ENCODE measurements at places on chromosomes 13 and 19.
A peak's percentile ranks its signal among the peaks of the same experiment; 100 is the strongest.

DNA sequence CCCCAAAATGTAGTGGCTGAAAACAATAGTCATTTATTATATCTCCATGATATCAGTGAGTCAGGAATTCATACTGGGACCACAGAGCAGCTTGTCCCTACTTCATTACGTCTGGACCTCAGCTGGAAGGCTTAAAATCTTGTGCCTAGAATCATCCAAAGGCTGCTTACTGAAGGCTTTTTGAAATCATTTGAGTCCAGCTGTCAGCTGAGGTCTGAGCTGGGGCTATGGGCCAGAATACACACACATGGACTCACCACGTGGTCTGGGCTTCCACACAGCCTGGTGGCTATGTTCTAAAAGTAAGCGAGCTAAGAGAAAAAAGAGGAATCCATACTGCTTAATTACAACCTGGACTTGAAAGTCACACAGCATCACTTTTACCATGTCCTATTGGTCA lies 209.2 kb downstream of the KCTD12 start:
- no peak for DNase-seq

GRCh38 chr13:109206616-109207015 lies 577.2 kb downstream of the MYO16 start:
- DNase-seq = no peak

GRCh38 chr19:55384131-55384919 lies at the start of gene TMEM238:
Gene TMEM238, minus strand, starts transcription at chr19:55384292. Its CDS starts 33 bp downstream, at chr19:55384259.
- no peak for DNase-seq

DNA sequence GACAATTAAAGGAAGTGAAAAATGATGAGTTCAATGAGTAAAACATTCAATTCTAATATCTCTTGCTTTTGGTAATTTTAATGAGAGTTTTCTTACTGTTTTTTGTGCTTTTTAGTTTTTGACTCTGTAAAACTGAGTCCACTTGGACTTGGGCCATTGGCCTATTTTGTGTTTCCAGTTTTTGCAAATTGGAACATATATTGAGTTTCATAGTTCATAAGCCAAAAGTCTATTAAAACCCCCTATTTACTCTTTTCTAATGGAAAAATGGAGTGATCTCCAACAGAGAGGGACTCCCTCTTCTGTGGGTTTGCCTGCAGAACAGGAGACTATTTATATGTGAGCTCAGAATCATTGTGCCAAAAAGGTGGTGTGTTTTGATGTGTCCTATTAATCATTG lies 219.7 kb upstream of the SPRY2 start:
- DNase-seq = no peak

DNA sequence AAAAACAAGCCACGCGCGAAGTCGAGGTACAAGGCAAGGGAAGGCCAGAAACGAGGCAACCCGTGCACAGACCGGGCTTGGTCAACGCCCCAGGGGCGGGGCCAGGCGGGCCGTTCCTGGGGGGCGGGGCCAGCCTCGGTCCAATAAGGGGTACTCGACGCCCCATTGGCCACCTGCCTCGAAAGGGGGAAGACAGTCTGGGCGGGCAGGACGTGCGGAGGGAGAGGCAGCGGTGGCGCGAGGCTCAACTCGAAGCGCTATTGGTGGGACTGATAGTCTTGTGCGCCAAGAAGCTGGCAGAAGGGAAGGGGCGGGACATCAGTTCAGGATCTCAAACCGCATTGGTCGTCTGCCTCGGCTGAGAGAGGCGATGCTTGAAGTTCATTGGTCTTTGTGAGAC lies at the start of gene LYPD4:
Gene LYPD4, minus strand, starts transcription at position 83 of the 400 bp plus-strand sequence. CDS start 5,398 bp downstream, outside the sequence.
- no peak for DNase-seq

GRCh38 chr19:10726268-10726667 lies 8.4 kb downstream of the DNM2 start:
- no peak for DNase-seq

- DNase-seq = no peak
Observed at GRCh38 chr19:13906521-13906904, 512 bp downstream of the CC2D1A start.

DNA sequence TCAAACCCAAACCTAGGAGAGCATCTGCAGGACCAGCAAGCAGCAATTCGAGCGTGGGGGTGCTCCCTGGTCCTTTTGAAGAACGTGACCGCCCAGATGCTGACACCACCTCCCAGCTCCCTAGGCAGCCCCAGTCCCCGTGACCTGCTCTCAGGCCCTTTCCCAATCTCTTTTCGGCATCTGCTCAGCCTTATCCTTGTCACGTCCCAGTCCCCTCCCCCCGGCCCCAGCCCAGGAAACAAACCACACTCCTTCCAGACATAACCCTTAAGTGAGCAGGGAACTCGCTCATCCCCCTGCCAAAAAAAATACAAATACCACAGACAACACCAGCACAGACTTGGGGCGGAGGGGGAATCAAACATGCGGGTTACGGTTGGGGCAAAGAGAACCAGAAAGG lies 3.3 kb downstream of the MLLT1 start:
- DNase-seq = no peak

DNA sequence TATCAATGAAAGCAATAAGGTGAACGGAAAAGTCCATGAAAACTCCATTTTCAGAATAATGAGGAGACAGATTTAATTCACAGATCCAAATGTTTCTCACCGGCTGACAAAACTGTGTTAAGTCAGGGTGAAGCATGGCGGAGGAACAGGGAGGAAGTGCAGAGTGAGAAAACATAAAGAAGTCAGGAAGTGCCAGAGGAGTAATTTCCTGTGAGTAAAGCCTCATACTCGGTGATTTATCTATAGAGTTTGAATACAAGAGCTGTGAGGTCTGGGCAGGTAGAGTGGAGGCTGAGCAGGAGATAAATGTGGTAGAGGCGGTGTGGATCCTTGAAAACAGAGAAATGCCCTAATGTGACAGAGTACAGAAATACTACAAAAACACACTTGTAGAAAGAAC lies 11.4 kb downstream of the CARD8 start:
- DNase-seq = no peak

DNA sequence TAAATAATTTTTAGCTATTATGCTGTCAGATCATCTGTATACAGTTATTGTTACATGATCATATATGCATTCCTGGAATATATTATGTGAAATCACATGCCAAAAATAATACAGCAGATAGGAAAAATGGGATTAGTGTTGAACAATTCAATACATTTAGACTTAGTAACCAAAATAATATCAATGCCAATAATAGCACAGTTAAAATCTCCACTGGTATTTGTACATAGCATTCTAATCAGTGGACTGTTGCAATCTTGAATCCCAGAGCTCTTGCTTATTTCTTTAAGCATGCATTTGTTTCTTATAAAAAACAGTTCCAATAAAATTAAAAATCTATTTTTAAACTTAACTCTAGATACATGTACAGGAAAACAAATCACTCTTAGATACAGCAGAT lies 2772.2 kb downstream of the PCDH9 start:
- no peak for DNase-seq

- DNase-seq = no peak
Observed at GRCh38 chr13:30319655-30320054, 12.3 kb upstream of the KATNAL1 start.

DNA sequence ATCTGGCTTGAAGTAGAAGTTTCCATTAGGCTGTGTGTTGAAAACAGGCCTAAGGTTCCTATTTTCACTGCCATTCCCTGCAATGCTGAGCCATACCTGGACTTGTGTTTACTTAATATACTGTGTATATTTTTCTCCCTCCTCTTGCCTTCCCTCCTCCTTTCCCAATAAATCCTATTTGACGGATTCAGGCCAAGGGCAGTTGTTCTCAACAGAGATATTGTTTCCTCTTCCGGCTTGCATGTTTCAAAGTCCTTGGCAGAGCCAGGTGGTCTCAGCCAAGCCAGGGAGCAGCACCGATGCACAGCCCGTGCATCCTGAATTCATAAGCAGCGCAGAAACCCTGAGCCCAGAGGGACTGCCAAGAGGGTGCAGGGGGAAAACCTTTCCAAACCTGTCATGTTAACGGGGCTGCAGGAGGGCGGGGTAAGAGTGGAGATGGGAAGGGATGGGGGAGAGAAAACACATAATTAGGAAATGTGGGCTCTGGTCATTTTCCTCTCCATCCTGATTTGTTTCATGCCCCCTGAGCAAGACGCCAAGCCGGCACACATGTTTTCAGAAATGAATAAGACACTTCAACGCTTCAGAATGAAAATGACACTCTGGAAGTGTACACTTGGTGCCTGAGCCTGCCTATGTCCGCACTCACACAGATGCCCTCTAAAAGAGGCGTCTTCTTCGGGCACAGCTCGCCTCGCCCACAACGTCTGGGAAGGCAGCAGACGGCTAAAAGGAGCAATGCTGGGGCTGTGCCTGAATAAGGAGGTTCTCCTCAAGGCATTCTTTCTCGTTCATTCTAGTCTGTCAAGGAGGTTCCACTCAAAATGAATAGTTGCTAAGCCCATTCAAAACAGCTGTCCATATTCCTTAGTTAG lies 149.3 kb upstream of the UBL3 start:
- DNase-seq = no peak

DNA sequence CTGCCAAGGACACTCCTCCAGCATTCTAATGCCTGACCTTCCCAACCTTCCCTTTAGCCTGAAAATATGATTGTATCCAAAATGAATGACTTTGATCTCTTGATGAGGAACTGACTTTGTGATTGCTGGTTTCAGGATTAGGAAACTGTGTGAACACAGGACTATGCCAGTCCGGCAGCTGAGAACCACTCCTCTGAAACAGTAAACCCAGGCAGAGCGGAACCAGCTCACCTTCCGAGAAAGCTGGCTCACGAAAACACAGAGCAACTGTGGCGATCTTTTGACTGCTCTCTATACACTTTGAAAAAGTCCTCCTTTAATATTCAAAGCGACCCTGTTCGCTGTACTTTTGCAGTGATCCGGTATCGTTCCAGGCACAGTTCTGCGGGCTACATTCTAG lies 258.8 kb upstream of the IRS2 start:
- no peak for DNase-seq

GRCh38 chr19:35278578-35279284 lies 3.6 kb upstream of the HAMP start:
- DNase-seq = no peak

DNA sequence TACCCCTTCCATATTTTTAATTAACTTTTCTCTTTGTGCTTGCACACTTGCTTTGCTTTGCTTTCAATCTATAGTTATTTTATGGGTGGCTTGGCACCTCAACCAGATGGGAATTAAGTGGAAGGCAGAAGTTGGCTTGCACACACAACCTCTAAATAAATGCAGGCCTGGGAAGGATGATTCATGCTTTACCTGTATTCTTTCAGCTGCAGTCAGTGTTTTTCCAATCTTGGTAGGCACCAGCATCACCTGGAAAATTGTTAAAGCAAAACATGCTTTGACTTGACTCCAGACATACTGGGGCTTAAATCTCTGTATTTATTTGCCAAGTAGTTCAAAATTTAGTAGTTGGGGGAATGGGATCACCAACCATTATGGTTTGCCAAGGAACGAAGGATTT lies 543.0 kb downstream of the GPC6 start:
- no peak for DNase-seq

DNA sequence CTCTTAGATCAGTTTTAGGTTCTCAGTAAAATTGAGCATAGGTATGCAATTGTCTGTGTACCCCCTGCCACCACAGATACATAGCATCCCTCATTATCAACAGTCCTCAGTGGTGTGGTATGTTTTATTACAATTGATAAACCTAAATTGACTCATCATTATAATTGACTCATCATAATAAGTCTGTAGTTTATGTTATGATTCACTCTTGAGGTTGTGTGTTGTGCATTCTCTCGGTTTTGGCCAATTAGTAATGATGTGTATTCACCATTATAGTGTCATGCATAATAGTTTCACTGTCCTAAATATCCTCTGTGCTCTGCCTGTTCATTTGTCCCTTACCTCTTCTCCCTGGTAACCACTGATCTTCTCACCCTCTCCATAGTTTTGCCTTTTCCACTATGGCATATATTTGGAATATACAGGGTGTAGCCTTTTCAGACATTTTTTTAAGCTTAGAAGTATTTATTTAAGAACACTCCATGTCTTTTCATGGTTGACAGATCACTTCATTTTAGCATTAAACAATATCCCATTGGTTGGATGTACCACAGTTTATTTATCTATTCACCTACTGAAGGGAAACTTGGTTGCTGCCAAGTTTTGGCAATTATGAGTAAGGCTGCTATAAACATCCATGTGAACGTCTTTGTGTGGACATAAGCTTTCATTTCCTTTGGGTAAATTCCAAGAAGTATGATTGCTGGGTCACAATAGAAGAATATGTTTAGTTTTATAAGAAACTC lies 1620.6 kb upstream of the MIR17HG start:
- no peak for DNase-seq

- no peak for DNase-seq
Observed at GRCh38 chr19:18610556-18611326, 1.9 kb upstream of the TMEM59L start.

DNA sequence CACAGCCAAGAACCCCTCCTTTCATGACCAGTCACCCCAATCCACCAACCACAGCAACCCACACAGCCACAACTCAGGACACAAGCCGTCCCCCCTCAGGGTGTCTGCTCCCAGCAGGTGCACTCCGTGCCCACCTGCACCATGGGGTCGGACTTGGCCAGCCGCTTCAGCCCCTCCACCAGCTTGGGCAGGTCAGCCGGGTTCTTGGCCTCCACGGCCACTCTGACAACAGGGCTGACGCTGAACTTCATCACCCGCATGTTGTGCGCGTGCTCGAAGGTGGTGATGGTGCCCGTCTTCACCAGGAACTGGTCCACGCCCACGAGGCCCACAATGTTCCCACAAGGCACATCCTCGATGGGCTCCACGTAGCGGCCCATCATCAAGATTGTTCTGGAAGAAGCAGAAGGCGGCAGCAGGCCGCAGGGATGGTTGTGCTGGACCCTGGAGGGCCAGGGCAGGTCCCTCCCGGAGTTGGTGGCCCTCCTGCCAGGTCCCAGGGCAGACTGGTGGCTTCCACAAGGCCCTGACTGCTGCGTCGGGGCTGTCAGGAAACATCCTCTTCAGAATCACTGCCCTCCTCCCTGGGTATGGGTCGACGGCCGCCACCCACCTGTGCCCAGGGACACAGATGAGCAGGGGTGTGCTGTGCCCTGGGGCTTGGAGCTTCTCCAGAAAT lies 5.5 kb downstream of the EEF2 start:
- no peak for DNase-seq

DNA sequence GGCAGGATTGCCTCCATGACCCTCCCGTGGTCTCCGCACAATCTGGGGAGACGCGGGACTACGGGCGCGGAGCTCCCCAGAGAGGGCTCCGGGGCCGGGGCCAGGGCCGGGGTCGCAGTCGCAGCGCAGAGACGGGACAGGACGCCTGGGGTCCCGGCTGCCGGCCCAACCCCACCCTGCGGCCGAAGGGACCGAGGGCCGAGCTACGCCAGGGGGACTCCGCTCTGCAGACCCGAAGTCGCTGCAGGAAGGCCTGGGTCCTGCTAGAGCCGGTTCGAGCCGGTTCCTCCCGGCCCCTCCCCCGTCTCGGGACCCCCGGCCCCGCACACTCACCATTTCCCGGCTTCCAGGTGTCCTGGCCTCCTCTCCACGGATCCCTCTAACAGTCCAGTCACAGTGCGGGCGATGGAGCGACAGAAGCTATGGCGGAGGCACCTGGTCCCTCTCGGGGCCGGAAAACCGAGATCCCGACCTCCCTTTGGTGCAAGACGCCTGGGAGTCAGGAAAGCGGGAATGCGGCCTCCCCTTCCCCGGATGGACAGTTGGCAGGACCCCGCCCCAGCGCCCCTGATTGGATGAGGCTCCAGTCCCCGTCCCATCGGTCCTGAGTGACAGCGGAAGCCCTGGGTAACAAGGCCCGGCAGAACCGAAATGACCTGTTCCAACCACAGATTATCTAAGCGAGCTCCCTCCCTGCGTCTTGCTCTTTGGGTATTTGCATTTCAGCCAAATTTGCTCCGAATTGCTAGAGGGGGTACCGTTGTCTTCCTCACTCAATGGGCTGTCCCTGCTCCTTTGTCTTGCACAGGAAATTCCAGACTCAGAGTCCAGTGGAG lies at the start of gene ZNF625:
Gene ZNF625, minus strand, starts transcription at position 512 of the 836 bp plus-strand sequence. Its CDS starts 176 bp downstream, at position 336.
- peak; percentile 21 for DNase-seq

All from GOT3 (cell line).